ENCODE measurements at places on chromosomes 3 and 15. TPM values are rescaled to one million over a fixed set of nuclear protein-coding genes. Genes with fewer than 3 reads are reported as not detected.

DNA sequence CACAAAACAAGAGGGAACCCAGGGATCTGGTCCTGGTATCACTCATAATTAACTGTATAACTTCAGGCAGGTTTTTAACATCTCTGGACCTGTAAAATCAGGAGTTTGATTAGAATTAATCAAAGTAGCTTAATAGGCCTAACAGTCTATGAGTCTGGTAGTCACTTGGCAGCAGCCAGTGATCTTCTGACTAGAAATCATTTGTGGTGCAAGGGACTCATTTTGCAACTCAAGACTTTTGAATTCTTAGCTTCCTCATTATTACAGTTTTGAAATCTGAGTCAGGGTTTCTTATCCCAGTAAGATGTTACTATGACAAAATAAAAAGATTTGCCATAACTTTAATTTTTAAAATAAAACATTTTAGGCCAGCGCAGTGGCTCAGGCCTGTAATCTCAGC is 70.8 kb downstream of the TMCC1 start:
- DNase-seq = no peak

- DNase-seq = no peak
These were observed 5.3 kb downstream of the IP6K2 start for GRCh38 chr3:48711727-48712126.

DNA sequence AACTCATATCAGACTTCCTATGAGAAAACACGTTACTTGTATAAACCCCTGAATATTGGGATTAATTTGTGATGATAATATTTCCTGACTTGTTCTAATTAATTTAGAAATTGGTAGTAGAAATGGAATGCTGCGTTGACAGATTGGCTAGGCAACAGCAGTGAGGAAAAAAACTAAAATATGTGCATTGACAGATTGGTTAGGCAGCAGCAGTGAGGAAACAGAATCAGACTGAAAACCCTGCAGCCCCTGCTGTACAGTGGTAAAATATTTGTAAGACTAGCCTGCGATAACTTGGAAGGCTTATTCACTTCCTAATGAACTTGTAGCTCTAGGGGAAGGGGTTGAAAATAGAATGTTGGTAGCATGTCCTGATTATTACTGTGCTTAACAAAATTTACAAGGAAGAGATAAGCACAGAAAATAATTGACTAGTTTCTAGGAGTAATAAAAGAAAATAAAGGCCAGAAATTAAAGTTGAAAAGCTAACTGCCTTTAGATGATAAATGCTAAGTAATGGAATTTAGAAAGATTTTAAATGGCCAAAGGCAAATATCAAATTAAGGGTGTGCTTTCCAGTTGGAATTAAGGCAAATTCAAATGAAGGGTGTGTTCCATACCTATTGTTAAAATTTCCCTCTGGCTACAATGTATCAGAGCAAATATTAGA is 29.9 kb upstream of the IL16 start:
- DNase-seq = no peak

GRCh38 chr15:65060641-65061397 is 7.0 kb downstream of the RASL12 start:
- DNase-seq = no peak

DNA sequence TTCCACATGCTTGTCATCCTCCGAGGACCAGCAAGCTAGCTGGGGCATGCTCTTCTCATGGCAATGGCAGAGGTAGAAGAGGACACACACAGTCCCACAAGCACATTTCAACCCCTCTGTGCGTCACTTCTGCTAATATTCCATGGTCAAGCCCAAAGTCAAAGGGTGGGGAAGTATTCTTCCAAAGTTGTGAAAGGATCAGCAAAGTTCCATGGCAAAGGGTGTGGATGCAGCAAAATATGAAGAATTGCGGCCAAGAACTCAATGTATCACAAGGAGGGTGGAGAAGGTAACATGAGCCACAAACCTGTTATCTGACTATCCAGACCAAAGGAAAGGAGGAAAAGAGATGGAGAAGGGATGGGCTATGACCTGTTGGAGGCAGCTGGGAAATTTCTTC is 71.2 kb upstream of the SNRK start:
- no peak for DNase-seq

DNA sequence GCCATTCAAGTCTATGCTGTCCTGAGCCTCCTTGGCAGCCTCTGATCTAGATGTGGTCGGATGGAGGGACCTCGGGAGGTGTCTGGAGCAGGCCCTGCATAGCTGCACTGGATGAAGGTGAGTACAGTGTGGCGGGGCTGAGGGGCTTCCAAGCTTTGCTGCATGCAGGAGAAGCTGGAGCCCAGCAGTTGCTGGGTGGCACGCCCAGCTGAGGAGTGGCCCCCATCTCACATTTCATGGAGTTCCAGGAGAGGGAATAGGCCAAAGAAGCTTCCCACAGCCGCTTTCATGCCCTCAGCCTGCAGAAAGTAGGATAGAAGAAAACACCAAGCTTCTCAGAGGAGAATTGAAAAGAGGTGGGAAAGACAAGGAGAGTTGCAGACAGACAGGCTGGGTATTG is 48.3 kb upstream of the PRR20G start:
- no peak for DNase-seq

DNA sequence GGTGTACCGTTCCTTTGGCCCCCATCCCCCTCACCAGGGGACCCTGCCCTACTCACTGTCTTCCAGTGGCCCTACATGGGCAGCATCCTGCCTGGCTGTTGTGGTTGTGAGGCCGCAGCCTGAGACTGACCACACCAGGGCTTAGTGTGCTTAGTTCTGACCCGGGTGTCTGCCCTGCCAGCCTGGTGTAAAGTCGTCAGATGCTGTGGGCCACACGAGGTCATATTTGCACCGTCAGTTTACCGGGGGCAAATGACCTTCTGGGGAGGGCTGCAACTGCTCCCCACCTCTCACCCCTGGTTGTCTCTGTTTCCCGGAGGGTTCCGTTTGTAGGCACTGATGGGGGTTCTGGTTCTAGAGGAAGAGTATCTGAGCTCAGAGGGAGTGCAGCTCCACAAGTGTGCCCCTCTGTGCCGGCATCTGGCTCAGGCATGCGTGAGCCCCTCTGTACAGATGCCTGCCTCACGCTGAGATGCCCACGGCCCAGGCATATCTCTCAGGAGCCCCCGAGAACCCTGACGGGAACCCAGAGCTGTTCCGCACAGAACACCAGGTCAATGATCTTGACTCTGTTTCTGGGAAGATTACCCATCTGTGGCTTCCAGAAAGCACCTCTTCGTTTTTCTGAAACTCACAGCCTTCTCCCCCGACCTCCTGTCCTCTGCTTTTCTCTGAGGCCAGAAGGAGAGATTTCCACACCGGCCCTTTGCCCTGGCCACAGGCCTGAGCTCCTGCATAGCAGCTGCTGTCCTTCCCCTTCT is 19.2 kb downstream of the KLF13 start:
- DNase-seq = no peak

Gene EAF2
- total RNA-seq = 4.4 TPM

DNA sequence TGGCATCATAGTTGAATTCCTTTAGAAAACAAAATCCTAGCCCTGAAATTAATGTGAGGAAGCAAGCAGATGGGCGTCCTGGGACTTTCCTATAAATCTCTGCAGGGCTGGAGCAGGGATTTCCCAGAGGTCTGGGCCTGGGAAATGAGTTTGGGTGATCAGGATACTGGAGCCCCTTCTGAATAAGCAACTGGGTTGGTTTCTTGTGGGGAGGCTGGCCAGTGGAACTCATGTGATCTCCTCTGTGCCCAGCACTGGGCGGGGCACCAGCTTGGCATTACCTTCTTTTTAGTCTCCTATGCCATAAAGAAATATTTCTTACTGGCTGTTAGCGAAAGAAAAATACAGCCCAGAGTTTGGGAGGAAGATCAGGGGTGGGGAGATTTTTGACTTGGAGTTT is 1.7 kb downstream of the THSD4 start:
- no peak for DNase-seq

Gene SLC22A14
- total RNA-seq = not detected

DNA sequence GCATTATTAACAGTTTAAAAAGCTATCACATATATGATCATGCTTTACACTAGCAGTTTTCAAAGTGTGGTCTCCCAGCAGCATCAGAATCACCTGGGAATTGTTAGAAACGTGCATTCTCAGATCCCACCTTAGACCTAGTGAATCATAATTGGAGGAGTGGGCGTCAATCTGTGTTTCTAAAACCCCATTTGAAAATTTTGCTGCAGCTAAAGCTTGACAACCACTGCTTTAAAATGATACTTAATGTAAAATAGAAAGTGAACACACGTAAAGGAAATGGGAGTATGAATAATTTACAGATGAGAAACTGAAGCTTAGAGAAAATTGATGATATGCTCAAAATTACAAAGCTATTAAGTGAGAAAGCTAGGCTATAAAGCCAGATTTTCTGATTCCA is 62.3 kb downstream of the SLC9C1 start:
- DNase-seq = no peak

Gene MESD
- 29.1 TPM for total RNA-seq

- peak; percentile 74 for DNase-seq
These were observed 1.5 kb upstream of the MYNN start for GRCh38 chr3:169771497-169772304.

GRCh38 chr3:54173371-54173770 is 51.0 kb downstream of the CACNA2D3 start:
- DNase-seq = no peak

DNA sequence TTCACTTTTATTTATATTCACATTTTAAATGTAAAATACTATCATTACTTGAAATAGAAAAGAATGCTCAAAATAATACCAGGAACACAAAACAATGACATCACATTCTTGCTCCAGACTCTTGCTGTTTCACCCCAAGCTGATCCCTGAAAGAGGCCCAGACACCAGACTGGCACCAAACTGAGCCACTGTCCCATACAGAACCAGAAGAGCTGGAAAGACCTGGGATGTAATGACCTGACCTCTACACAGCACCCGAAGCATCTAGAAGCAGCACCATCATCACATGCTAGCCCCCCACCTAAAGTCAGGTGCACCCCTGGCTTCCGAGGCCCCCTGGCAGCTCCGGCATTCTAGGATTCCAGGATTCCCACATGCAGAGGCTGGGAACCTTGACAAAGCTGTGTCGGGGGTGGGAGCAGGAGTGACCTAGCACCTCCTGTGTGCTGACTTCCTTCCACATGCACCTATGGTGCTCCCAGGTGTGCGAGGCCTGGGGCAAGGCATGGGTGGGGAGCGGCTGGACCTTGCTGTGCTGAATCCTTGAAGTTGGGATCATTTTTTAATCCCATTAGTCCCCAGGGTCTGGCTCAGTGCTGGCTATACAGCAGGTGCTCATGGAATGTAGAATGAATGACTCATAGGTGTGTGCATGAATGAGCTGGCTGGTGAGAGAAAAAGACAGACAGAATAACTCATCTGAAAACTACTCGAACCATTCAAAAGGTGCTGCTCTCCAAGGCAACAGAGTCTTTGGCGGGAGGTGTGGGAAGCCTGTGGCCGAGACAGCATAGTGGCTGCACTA is 144.7 kb upstream of the IQSEC1 start:
- no peak for DNase-seq

GRCh38 chr3:135966962-135967274 is 1.4 kb downstream of the PPP2R3A start:
- no peak for DNase-seq

DNA sequence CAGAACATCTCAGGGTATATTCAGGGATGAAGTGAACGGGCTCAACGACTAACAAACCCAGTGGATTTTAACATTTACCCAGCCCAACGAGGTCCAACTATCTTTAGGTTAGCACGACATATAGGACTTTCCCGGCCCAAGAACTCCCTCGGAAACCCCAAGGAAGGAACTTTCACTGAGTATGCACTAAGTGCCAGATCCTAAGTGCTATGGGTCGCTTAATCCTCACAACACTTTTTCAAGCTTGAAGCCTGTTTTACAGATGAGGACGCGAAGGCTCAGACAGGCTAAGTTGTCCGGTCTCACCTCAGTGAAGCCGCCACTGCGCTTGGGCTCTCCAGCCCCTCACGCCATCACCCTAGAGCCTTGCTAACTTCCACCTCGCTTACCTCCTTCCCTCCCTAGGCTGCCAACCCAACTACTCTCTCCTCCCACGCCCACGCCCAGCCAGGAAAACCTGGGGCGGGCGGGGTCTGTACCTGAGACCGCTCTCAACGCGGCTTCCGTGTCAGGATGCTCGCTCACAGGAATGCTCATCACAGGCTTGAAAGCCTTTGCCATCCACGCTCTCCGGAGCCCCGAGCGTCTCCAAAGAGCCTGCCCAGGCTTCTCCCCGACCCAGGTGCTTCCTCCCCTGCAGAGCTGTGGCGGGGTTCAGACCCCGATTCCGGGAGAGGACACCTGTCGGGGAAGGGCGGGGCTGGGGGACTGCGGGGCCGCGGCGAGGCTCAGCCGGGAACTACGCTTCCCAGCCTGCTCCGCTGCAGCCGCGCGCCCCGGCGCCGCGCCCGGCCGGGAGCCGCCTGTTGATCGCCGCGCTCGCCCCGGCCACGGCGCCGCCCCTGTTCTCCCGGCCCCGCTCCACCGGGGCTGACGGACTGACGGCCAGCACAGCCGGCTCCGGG is at the start of gene TMOD2:
Gene TMOD2 (plus strand): TSS at position 806 of the 905 bp plus-strand sequence. CDS start 14,845 bp downstream, outside the sequence.
- peak; percentile 65 for DNase-seq

DNA sequence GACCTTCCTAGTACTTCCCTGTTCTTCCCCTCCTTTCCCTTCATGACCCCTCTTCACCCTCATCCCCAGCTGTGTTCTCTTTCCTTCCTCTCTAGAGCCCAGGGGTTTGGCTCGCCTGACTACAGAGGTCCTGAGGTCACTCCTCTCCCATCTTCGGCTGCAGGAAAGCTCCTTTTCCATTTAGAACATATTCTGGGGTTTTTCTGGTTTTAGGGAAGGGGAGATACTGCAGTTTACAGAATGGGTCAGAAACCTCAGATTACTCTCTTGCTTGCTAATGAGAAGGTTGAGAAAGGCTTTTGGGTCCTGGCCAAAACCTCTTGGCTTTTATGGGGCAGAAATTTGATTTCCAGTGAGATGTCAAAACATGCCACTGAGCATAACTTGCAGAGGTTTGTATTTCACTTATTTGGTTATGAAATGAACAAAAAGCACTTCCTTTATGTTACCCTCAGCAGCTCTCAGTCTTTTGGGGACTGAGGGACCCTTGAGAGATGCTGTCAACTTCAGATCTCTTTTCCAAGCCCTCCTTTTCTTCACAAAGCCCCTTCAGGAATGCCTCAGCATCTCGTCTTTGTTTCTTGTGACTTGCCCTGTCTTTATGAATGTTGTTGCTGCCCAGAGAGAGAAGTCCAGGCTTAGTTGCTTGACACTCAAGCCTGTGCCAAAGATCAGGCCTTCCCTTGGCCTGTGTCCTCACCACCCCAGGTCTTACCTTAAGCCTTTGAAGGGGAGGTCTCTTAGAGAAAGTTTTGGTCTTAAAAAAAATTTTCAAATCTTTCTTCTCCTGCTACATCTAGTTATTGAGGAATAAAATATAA is 121.7 kb upstream of the TPM1 start:
- no peak for DNase-seq

GRCh38 chr3:111915905-111916304 is 56.8 kb downstream of the PHLDB2 start:
- no peak for DNase-seq

- DNase-seq = no peak
These were observed 38.9 kb upstream of the TPRG1 start for GRCh38 chr3:189132839-189133238.

Gene ISG20
- total RNA-seq = 4.4 TPM

Gene PROS1
- 1.3 TPM for total RNA-seq

Gene BSN
- 2.4 TPM for total RNA-seq

DNA sequence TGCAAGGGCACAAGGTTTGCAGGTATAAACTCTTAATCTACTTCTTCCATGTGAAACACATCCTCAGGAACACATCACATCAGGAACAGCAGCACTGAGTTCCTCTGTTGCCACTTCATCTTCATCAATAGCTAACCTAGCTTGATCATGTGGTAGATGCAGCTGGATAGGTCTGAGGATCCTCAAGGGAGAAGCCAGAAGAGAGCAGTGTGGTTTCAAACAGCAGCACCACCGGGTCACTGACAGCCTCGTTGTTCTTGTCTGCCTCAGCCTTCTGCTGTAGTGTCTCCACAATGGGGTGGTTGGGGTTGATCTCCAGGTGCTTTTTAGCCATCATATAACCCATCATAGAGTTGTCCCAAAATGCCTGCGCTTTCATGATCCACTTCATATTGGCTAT is 58.8 kb downstream of the ADAM10 start:
- no peak for DNase-seq
